ENCODE measurements at places on chromosomes 4 and X.

GRCh38 chrX:125108921-125109320, 210.8 kb upstream of the TEX13C start:
- no peak for DNase-seq

- no peak for DNase-seq
Measured at GRCh38 chr4:183392377-183392776, 52.1 kb upstream of the CDKN2AIP start.

DNA sequence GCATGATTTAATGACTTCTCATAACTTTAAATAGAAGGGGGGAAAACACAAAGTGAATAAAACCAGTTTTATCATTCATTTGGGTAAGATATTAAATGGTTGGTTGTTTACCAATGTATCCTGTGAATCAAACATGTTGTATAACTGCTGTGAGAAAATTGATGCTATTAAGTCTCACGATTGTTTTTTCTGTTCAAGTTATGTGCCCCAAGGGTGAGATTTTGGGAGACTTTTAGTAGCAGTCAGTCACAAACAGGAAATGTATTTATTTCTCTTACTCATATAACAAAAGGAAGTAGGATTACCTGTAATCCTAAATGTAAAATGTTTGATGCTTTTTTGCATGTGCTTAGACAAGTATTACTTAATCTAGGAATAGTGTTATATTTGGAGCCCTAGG, 39.2 kb downstream of the MTHFD2L start:
- no peak for DNase-seq

- no peak for DNase-seq
Measured at GRCh38 chrX:153763298-153763932, 634 bp upstream of the PLXNB3 start.

GRCh38 chr4:159046683-159047082, 56.2 kb upstream of the RAPGEF2 start:
- DNase-seq, result no peak

GRCh38 chrX:24208496-24209240, 59.1 kb downstream of the ZFX start:
- no peak for DNase-seq

DNA sequence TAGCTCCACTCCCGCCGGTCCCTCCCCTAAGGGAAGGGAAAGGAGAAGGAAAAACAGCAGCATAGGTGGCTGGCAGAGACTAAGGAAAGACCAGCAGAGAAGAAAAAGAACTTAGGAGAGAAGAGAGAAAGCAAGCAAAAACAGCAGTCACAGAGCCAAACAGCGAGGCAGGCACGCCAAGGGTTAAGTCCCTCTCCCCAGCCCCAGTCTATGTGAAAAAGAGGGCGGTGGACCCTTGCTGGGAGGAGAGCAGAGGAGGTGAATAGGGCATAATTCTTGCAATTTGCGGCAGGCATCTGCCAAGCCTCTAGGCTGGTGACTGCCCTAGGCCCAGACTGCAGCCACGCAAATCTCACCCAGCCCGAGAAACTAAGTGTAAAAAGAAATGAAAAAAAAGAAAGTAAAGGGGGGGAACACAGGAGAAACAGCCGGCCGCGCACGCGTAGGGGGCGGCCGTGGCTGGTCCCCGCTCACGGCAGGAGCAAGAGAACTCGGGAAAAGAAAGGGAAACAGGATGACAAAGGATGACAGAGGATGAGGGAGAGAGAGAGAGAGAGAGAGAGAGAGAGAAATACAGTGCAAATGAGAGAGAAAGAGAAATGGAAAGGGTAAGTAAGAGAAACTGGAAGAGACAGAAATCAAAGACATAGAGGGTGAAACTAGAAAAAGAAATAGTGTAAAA, 48.6 kb downstream of the MAGEA9 start:
- peak; percentile 2 for DNase-seq

DNA sequence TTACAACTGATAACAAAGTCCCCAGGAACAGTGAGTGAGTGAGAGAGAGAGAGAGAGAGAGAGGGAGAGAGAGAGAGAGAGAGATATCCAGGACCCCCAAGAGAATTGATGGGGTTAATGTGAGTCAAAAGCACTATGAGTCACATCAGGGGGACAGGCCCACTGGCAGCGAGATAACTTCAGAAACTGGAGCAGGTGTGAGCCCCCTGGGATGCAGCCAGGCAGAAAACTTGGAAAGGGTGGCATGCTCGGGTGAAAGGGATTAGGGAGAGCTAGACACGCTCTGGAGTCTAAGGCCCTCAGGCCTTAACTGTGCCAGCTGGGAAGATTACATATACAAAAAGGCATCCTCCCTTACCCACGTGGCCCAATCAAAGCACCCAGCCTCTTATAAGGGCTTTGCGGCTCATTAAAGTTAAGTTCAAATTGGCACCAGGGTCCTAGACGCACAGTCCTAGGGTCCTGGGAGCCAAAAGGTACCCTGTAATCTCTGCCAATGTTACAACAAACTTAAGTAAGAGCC, 841 bp downstream of the ACOT9 start:
- DNase-seq, result peak; percentile 21

DNA sequence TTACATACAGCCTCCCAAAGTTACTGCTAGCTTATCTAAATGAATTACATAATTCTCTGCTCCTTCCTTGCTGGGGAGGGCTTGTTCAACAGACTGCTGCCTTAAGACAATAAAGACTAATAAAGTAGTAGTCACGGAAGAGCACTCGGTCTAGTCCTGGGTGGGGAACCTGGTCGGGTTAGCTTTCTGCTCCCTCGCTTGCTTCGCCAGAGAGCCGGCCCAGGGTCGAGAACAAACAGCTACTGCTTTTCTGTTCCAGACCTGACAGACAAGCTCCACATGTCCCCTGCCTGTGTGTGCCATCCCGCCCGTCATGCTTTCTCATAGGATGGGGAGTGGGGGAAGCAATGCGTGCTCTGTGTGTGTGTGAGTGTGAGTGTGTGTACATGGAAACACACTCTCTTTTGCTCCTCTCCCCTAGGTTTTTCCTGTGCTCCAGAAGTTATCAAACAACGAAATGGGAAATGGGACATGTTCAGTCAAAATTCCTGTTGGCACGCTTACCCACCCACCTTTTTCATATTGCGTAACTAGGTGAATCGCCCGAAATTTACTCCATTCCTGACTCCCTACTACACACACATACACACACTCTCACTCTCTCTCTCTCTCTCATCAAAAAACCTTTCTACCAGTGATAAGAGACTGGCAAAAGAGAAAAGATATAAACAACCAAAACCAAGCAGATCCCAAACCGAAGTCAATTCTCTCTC, 1.3 kb downstream of the NPY1R start:
- DNase-seq, result no peak

DNA sequence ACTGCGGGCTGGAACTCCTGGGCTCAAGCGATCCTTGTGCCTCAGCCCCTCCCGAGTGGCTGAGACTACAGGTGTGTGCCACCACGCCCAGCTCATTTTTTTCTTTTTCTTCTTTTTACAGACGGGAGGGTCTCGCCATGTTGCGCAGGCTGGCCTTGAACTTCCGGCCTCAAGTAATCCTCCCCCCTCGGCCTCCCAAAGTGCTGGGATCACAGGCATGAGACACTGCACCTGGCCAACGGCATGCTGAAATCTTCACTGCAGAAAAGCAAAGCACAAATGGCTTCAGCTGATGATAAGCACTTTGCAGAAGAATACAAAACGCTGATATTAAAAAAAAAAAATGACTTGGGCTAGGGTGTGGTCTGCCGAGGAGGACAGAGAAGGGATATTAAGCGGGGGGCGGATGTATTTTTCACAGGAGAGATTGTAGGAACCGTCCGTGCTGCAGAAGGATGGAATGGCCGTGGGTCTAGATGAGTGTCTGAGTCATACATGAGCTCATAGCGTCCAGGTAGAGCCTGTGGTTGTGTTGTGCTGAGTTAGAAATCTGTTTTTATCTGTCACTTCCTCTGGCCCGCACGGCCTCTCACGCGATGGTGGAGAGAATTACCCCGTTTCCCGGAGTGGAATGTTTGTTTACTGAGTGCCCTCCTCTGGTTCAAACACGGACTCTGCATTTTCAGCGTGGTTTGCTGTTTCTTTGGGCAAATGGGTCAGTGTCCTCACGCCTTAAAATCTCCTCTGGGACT, 8.5 kb upstream of the AKAP17A start:
- DNase-seq, result peak; percentile 21

GRCh38 chrX:63720293-63720692, 64.7 kb downstream of the ARHGEF9 start:
- no peak for DNase-seq

All from urothelium cell line (cell line).